ENCODE measurements at places on chromosomes 12 and 14. TPM values are rescaled to one million over a fixed set of nuclear protein-coding genes. Genes with fewer than 3 reads are reported as not detected.

DNA sequence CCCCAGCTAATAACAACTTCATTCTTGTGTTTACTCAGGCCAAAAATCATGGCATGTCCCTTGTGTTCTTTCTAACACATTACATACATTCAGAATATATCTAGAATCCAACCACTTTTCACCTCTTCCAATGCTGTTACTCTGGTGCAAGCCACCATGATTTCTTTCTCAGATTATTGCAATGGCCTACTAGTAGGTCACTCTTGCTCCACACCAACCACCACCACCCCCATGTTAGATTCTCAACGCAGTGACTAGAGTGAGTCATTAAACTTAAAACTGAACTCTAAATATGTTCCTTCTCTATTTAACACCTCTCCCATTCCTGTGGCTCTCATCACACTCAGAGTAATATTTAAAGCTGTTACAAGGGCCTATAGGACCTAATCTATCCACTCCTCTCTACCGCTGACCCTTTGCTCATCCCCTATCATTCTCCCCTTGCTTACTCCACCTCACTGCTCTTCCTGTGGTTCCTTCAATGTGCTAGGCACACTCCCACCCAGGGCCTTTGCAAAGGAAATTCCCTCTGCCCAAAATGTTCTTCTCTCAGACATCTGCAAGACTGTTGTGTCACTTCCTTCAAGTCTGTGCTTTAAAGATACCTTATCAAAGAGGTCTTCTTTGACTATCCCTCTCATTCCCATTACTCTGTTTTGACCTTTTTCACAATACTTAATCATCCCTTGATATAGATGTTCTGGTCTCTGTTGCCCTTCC is 6.6 kb downstream of the RTN1 start:
- peaks cover 21% of the 10 kb centered on the region for H3K27me3 ChIP-seq
- no peak overlapping the region for H3K4me3 ChIP-seq
- no peak overlapping the region for H3K27ac ChIP-seq
- DNase-seq: no peak
- H3K36me3 ChIP-seq: no peaks in the 10 kb centered on the region

DNA sequence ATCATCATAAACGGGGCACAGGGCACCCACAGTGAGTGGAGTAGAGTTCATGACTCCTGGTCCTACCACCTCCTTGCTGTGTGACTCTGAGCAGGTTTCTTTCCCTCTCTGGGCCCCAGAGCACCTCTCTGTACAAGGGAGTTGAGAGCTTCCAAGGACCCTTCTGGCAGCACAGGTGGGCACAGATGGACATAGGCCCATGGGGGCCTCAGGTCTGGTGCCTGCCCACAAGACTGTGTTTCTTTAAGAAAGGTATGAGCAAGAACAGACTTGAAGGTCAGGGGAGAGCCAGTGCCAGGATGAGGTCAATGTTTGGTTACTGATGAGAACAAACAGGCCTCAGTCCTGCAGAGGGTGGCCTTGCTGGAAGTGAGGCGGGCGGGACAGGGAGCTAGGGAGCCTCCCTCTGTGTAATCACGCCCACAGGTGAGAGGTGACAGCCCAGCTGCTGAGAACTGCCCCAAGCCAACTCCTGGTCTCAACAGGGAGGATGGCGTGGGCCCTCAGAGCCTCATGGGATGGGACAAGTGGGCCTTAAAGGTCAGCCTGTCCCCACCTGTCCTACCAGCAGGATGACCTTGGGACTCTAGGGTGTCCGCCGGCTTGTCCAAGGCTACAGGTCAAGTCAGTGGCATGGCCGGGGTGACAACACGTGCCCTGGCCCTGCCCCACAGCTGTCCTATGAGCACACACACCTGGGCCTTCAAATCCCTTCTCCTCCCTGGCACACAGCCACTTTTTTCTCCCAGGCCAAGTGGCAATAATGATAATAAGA is 49.1 kb downstream of the CCDC85C start:
- H3K36me3 ChIP-seq: no peaks in the 10 kb centered on the region
- H3K27ac ChIP-seq: peak overlapping the region; percentile 55
- DNase-seq: no peak
- H3K4me1 ChIP-seq: peaks cover 36% of the 10 kb centered on the region
- no peaks in the 10 kb centered on the region for H3K27me3 ChIP-seq
- H3K4me3 ChIP-seq: no peak overlapping the region

DNA sequence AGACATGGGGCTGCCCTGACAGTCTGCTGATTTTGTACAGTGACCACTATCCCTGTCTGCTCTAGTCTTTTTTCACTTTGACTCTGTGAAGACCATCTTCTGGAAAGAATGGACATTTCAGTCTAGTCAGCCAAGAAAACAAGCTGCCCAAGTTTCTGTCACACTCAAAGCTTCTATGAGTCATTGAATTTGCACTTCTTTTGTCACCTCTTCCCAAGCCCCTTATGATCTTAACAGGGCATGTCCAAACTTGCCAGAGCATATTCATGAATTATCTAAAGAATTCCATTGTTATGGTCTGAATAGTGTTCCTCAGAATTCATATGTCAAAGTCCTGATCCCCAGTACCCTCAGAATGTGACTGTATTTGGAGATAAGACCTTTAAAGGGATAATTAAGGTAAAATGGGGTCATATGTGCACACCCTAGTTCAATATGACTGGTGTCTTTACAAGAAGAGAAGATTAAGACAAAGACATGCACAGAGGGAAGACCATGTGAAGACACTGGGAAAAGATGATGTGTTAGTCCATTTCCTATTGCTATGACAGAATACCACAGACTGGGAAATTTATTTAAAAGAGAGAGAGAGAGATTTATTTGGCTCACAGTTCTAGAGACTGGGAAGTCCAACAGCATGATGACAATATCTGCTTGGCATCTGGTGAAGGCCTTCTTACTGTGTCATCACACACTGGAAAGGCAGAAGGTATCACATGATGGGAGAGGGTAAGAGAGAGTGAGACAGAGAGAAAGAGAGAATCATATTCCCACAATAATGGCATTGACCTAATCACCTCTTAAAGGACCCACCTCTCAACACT is 242.6 kb downstream of the BTG1 start:
- no peak for DNase-seq
- no peak overlapping the region for H3K27ac ChIP-seq
- H3K4me3 ChIP-seq: no peak overlapping the region
- H3K4me1 ChIP-seq: no peaks in the 10 kb centered on the region
- H3K27me3 ChIP-seq: no peaks in the 10 kb centered on the region

GRCh38 chr14:37056473-37056872 is 115.9 kb downstream of the SLC25A21 start:
- no peaks in the 10 kb centered on the region for H3K4me1 ChIP-seq
- H3K27me3 ChIP-seq: no peaks in the 10 kb centered on the region
- no peak for DNase-seq
- H3K36me3 ChIP-seq: no peaks in the 10 kb centered on the region
- no peak overlapping the region for H3K27ac ChIP-seq
- H3K4me3 ChIP-seq: no peak overlapping the region

DNA sequence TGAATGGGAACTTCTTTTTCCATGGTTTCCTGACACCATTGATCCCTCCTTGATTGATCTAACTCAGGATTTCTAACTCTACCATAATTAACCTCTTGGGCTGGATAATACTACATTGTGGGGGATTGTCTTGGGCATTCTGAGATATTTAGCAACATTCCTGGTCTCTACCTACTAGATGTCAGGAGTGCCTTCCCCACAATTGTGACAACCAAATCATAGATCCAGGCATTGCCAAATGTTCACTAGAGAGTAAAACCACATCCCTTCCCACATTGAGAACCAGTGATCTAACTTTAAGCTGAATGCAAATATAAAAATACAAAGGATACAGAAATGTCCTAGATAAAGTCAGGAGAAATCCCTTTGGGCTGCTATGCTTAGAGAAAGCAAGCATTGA is 36.9 kb upstream of the CCDC198 start:
- H3K4me1 ChIP-seq: no peaks in the 10 kb centered on the region
- H3K36me3 ChIP-seq: no peaks in the 10 kb centered on the region
- H3K27ac ChIP-seq: no peak overlapping the region
- no peak for DNase-seq
- no peak overlapping the region for H3K4me3 ChIP-seq
- peaks cover 5% of the 10 kb centered on the region for H3K27me3 ChIP-seq

- H3K4me3 ChIP-seq: no peak overlapping the region
- no peaks in the 10 kb centered on the region for H3K36me3 ChIP-seq
- H3K27ac ChIP-seq: no peak overlapping the region
- no peak for DNase-seq
- no peaks in the 10 kb centered on the region for H3K27me3 ChIP-seq
- no peaks in the 10 kb centered on the region for H3K4me1 ChIP-seq
Measured at GRCh38 chr14:85142982-85143381, 387.0 kb upstream of the FLRT2 start.

DNA sequence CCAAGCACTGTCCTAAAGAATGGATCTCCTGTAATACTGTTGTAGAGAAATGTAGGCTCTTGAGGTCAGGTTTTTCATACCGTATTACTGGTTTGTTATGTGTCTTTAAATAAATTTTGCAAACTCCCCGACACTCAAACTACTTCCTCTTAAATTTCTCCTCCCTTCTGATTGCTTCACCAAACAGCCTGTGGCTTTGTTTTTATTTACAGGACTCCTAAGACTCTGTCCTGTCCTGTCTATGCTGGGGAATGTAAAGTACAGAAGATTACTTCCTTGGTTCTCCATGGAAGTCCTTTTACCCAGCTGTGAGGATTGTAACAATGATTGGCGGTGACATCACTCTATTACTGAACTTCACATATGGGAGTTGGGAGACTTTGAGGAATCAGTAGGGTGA is 873.5 kb downstream of the DIO2 start:
- no peaks in the 10 kb centered on the region for H3K36me3 ChIP-seq
- no peaks in the 10 kb centered on the region for H3K4me1 ChIP-seq
- DNase-seq: no peak
- H3K27ac ChIP-seq: no peak overlapping the region
- H3K4me3 ChIP-seq: no peak overlapping the region

GRCh38 chr14:65414961-65415589 is 2.5 kb downstream of the FUT8 start:
- peak; percentile 16 for DNase-seq
- H3K4me3 ChIP-seq: no peak overlapping the region
- no peak overlapping the region for H3K27ac ChIP-seq
- H3K36me3 ChIP-seq: no peaks in the 10 kb centered on the region
- no peaks in the 10 kb centered on the region for H3K27me3 ChIP-seq

GRCh38 chr12:96257550-96258103 is 63.5 kb downstream of the ELK3 start:
- peaks cover 58% of the 10 kb centered on the region for H3K36me3 ChIP-seq
- peaks cover 91% of the 10 kb centered on the region for H3K4me1 ChIP-seq
- H3K4me3 ChIP-seq: no peak overlapping the region

The EML5 gene
- polyA plus RNA-seq: 0.22 TPM

The RNASE2 gene
- polyA plus RNA-seq: 2.9 TPM

The KLRF1 gene
- polyA plus RNA-seq: 0.19 TPM

The VDR gene
- 0.87 TPM for polyA plus RNA-seq

The KRT6C gene
- polyA plus RNA-seq: 0.06 TPM

Data from heart right ventricle (tissue), 16 donors.